ENCODE measurements at places on chromosomes 12 and 14. TPM values are rescaled to one million over a fixed set of nuclear protein-coding genes. Genes with fewer than 3 reads are reported as not detected.

The FOXG1 gene
- not detected for total RNA-seq

The P2RX2 gene
- not detected for total RNA-seq

The MEG3 gene
- total RNA-seq = 117 TPM

The PABPN1 gene
- total RNA-seq = 55.7 TPM

The CD69 gene
- not detected for total RNA-seq

The RPS6KA5 gene
- 0.51 TPM for total RNA-seq

The ETFBKMT gene
- total RNA-seq = 3.2 TPM

The SLC10A1 gene
- total RNA-seq = not detected

The CCDC175 gene
- total RNA-seq = not detected

The PLEKHG3 gene
- 23.4 TPM for total RNA-seq

The GSG1 gene
- 55.0 TPM for total RNA-seq

The LBHD2 gene
- 0.26 TPM for total RNA-seq

The PUS1 gene
- 13.5 TPM for total RNA-seq

The UBR7 gene
- total RNA-seq = 11.7 TPM

The HCAR3 gene
- not detected for total RNA-seq

The TTC6 gene
- total RNA-seq = not detected

The TDRD9 gene
- 1.0 TPM for total RNA-seq

The PRH2 gene
- 2.3 TPM for total RNA-seq

The CCDC177 gene
- 0.12 TPM for total RNA-seq

The TFCP2 gene
- total RNA-seq = 8.4 TPM

The CD163L1 gene
- not detected for total RNA-seq

The TBX5 gene
- total RNA-seq = 2.1 TPM

The HOXC12 gene
- total RNA-seq = not detected

The PRB2 gene
- not detected for total RNA-seq

The MYF5 gene
- total RNA-seq = not detected

The MGAT2 gene
- 43.2 TPM for total RNA-seq

The ERP27 gene
- under 0.01 TPM for total RNA-seq

The CISTR gene
- not detected for total RNA-seq

The EFS gene
- 8.6 TPM for total RNA-seq

The CPM gene
- total RNA-seq = 10.5 TPM

The KCNK13 gene
- not detected for total RNA-seq

The PROX2 gene
- not detected for total RNA-seq

The CFAP54 gene
- total RNA-seq = 0.12 TPM

The CD27 gene
- total RNA-seq = not detected

The USP44 gene
- 0.09 TPM for total RNA-seq

The MAP3K9 gene
- total RNA-seq = under 0.01 TPM

The HRK gene
- total RNA-seq = 0.09 TPM

The CMTM5 gene
- not detected for total RNA-seq

The POTEM gene
- not detected for total RNA-seq

The LHX5 gene
- not detected for total RNA-seq

The AP1G2 gene
- 18.3 TPM for total RNA-seq

The EMP1 gene
- total RNA-seq = 472 TPM

The VASH1 gene
- total RNA-seq = 7.3 TPM

The BDKRB2 gene
- total RNA-seq = 3.1 TPM

The PMCH gene
- not detected for total RNA-seq

The TGFB3 gene
- total RNA-seq = 11.0 TPM

The GLS2 gene
- total RNA-seq = not detected

The AMN1 gene
- 3.7 TPM for total RNA-seq

The CABP1 gene
- 4.2 TPM for total RNA-seq

The ANKRD33 gene
- total RNA-seq = not detected

The NFE2 gene
- total RNA-seq = not detected

The IFI27 gene
- total RNA-seq = 7.4 TPM

The INHBC gene
- 0.09 TPM for total RNA-seq

The TAS2R7 gene
- not detected for total RNA-seq

The RARG gene
- 57.0 TPM for total RNA-seq
